ENCODE measurements at places on chromosomes 11 and 22.
A peak's percentile ranks its signal among the peaks of the same experiment; 100 is the strongest.

DNA sequence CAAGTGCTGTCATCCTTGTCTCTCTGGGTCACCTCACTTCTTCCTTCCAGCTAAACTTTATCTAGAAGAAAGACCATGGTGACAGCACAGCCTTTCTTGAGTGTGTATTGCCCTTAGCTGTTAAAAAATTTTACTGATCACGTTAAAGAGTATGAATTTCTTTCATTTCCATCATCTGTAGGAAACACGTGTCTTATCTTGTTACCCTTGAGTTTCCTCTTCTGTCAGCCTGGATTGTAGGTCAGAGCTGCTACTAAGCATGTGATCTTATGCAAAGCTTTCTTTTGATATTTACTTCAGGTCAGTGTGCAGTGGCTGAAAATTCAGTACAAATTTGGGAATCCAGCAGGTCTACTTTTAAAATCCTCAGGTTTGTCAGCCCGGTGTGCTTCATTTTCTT lies 512.2 kb upstream of the ARHGAP42 start:
- no peak for DNase-seq

- DNase-seq: no peak
Observed at GRCh38 chr11:73395297-73396208, 19.4 kb downstream of the RELT start.

DNA sequence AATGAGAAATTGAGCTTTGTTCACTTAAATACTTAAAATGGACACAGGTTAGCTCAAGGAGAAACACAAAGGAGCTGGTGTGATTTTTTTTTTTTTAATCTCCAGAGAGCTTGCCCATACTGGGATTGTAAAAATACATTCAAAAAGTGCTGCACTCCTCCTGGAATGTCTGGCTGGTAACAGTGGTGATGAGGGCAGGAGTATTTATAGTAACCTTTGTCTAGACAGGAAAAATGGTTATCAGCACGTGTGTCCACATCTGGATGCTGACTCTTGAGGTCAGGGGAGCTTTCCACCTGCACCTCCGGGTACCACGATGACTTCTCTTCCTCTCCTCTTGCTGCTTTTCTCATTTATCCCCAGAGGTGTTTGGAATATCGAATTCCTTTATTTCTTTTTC lies 30.1 kb downstream of the EXT2 start:
- no peak for DNase-seq

GRCh38 chr11:13462311-13462900 lies 616 bp downstream of the BTBD10 start:
- DNase-seq: peak; percentile 28

DNA sequence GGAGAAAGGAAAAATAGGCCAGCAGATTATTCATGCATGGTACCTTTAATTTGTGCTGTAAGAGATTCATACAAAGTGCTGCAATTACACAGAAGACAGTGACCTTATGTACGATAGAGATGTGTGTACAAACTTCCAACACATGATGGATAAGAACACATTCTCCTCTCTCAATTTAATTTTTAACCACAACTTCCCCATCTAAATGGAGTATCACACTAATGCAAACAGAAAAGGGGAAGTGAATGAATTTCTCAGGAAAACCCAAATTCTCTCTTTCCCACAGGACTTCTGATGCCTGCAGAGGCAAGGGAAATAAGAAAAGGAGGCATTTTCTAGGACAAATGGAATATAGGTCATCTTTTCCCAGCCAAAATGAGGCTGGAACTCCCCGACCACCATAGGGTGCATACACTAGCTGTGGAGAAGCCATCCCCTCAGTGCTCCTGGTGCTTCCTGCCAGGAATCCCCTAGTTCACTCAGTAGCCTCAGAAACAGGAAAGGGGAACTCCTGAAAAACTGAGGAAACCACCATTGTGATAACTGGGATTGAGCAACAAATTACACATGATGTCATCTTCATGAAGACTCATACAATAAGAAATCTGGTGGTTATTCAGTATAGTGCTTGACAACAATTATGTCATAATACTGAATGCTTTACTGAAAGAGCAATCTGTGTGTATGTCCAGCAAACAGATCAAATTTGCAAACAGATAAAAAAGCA lies 22.4 kb downstream of the MMP10 start:
- peak; percentile 88 for DNase-seq

- no peak for DNase-seq
Observed at GRCh38 chr11:111729071-111729830, 36.9 kb downstream of the PPP2R1B start.

- no peak for DNase-seq
Observed at GRCh38 chr11:106047631-106048030, 25.6 kb upstream of the MSANTD4 start.

GRCh38 chr22:29661336-29661735 lies 57.9 kb downstream of the NF2 start:
- DNase-seq: peak; percentile 17
